Neural progenitor cell (in vitro differentiated cells): ENCODE measurements at places on chromosomes 7 and 10.

- peak; percentile 77 for DNase-seq
Observed at GRCh38 chr10:89224739-89225443, 17.8 kb upstream of the CH25H start.

DNA sequence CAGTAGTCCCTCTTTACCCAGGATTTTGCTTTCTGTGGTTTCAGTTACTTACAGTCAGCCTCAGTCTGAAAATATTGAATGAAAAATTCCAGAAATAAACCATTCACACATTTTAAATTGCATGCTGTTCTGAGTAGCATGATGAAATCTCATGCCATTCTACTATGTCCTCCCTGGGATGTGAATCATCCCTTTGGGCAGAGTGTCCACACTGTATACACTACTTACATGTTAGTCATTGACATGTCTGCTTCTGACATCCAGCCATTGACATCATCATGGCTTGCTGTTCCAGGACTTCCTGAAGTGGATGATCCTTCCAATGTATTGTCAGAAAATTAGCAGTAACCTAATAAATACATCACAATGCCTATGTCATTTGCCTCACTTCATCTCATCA lies 34.6 kb upstream of the MALRD1 start:
- no peak for DNase-seq

DNA sequence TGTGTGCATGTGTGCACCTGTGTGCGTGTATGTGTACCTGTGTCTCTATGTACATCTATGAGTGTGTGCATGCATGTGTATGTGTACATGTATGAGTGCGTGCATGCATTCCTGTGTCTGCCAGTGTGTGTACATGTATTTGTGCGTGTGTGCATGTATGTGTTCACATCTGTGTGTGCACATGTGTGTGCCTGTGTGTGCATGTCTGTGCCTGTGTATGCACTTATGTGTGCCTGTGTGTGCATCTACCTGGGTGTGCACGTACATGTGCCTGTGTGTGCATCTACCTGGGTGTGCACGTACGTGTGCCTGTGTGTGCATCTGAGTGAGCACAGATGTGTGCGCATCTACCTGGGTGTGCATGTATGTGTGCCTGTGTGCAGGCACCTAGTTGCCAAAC lies 102.2 kb upstream of the DIP2C start:
- DNase-seq: no peak

GRCh38 chr7:48035301-48035966 lies at the start of gene C7orf57:
Gene C7orf57, plus strand, starts transcription at chr7:48035543. Its CDS starts 766 bp downstream, at chr7:48036309.
- peak; percentile 95 for DNase-seq

GRCh38 chr10:86632009-86632800 lies 22.1 kb upstream of the OPN4 start:
- peak; percentile 91 for DNase-seq

GRCh38 chr10:109961174-109962001 lies 38.1 kb upstream of the XPNPEP1 start:
- DNase-seq: no peak

- no peak for DNase-seq
Observed at GRCh38 chr7:100021297-100021696, 5.9 kb downstream of the ZKSCAN1 start.
